Omental fat pad (tissue), 4 donors: ENCODE measurements at places on chromosomes 12 and 14.

GRCh38 chr12:27560126-27560525 lies 36.1 kb downstream of the PPFIBP1 start:
- no peak for DNase-seq

- DNase-seq: no peak
Measured at GRCh38 chr14:101234244-101234937, 326.9 kb upstream of the DIO3 start.

DNA sequence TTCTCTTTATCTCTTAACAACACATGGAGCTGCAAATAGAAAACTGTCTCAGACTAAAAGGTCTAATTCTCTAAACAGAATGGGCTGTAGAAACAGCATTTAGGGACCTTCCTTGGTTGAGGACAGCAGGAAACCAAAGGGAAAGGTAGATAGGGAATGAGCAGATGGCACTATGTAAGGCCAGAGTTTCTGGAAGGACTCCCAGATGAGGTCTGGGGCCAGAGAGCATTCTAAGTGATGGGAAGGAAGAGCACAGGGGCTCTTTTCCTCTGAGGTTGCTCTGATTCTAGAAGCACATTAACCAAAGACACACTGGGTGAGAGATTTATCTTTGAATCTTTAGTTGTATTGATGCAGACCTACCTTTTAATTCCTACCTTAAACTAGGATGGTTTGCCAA lies 79.4 kb downstream of the TPH2 start:
- DNase-seq: no peak

DNA sequence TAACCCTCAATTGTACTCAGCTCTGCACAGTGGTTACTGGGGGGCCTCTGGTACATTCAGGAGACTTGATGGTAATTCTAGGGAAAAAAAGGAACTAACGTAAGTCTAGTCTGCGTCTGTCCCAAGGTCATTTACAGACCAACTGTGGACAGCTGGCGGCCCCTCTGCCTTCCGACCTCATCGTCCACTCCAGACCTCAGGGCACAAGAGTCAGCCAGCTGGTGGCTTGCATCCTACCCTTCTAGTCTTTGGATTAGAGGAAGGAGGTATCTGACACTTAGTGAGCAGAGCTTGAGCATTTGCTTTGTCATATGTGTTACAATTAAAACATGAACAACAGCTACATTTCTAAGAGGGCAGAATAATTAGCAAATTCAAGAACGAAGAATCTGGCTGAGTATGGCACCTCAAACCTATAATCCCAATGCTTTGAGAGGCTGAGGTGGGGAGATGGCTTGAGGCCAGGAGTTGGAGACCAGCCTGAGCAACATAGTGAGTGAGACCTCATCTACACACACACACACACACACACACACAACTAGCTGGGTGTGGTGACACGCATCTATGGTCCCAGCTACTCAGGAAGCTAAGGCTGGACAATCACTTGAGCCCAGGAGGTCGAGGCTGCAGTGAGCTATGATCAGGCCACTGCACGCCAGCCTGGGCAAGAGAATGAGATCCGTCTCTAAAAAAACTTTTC lies 36.5 kb downstream of the SSH1 start:
- DNase-seq: no peak

DNA sequence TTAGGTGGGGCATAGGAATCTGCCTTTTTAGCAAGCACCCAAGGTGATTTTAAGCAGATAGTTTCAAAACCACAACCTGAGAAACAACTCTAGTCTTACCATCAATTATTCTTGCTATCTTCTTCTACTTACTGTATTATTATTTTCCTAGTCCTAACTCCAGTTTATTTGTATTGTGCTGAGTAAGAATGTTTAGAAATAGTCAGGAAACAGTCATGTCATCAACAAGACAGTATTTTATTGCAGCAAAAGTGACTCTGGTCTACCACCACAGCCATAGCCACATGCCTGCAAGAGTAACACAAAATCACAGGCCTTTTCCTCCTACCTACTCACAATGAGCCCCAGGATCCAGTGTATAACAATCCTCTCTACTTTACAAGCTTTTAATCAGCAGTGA lies 46.3 kb upstream of the FLRT2 start:
- DNase-seq: no peak

DNA sequence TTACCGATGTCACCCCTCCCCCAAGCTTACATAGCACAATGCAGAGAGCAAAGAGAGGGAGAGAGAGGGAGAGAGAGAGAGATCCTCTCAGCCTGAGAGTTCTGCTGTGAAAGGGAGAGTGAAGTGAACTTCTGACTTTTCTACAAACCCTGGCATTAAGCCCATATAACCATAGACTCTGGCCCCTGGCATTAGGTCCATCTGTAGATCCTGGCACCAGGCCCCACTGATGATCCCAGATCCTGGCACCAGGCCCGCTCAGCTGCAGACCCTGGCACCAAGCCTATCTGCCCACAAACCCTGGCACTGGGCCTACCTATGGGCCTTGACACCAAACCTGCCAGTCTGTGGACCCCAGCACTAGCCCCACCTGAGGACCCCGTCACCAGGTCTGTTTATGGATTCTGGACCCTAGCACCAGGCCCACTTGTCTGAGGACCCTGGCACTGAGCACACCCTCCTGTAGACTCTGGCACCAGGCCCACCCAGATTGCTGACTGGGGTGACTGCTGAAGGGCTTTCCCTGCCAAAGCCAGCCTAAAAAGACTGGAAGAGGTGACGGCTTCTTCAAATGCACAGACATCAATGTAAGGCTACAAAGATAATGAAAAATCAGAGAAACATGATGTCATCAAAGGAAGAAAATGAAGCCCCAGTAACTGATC lies 14.5 kb upstream of the KRT83 start:
- no peak for DNase-seq

DNA sequence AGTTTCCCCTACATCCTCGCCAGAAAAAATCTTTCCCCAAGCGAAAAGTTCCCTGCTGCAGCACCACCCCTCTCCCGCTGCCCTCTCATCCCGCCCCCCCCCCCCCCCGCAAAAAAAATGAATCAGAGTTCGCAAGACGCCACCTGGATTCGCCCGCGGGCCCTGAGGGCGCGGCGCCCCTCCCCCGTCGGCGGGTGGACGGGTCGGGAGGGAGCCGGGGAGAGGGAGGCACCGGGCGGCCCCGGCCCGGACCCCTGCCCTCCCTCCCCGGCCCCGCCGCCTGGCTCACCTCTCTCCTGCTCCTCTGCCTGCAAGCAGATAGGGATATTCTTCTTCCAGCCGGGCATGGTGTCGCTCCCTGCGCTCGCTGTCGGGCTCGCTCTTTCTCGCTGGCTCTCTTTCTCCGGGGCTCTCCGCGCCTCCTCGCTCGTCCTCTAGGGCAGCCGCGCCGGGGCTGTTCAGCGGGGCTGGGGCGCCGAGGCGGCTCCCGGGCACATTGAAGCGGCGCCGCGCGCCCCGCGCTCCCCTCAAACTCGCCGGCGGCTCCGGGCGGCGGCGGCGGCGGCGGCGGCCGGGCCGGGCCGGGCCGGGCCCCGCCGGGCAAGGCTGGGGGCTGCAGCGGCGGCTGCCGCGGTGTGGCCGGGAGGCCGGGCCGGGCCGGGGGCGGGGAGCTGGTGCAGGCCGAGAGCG lies 200.3 kb upstream of the CAND1 start:
- no peak for DNase-seq

- DNase-seq: no peak
Measured at GRCh38 chr12:95495433-95495832, 21.5 kb downstream of the METAP2 start.

DNA sequence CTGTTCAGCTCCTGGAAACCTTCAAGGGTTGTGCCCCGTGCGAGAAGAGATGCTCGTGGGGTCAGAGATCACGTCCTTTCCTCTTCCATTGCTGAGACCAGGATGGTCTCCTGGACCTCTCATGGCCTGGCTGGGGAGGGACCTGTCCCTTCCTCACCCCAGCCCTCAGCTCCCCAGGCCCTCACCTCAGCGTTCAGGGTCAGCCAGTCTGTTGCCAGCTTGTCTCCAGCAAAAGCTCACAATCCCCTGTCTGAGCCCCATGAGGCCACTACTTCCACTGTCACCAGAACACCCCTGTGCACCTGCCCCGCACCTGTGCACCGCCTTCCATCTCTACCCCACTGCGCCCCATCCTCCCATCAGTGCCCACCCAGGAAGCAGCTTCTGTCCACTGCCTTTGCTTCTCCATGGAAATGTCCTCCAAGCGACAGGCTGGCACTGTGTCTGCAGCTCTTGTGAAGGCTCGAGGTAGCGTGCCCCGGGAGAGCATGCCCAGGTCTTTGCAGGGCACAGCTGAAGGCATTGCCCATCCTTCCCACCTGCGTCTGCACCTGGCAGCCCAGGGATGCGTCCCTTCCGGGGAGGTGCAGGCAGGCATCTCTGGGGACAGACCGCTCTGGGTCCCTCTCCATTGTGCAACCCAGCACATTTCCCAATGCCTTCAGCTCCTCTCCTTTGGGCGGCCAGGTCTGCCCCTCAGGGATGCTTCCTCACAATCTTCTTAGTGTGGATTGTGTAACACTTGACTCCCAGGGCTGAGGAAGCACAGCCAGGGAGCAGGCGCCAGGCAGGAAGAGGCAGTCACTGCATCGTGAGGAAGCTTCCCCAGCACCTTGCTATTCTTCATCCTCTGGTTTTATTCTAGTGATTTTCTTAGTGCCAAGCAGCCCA lies 179.6 kb downstream of the ADGRD1 start:
- DNase-seq: no peak

GRCh38 chr14:53346988-53347387 lies 193.9 kb upstream of the DDHD1 start:
- no peak for DNase-seq

GRCh38 chr12:52147367-52147963 lies 44.3 kb downstream of the KRT80 start:
- DNase-seq: peak; percentile 85

GRCh38 chr12:49019120-49019430 lies 499 bp upstream of the PRKAG1 start:
- no peak for DNase-seq

DNA sequence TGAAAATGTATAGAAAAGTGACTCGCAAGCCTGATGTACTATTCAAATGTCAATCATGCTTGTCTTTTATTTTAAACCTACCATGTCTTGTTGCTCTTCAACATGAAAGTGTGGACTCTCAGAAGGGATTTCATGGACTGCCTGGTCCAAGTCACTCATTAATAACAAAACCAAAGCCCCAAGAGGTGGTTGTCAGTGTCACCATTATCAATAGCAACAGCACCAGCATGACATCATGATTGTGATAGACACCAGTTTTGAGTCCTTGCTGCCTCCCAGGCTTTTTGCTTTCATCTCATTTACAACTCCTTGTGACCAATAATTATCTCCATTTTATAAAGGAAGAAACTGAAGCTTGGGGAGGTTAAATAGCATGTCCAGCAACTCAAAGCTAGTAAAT lies 112.0 kb upstream of the TMPO start:
- no peak for DNase-seq

DNA sequence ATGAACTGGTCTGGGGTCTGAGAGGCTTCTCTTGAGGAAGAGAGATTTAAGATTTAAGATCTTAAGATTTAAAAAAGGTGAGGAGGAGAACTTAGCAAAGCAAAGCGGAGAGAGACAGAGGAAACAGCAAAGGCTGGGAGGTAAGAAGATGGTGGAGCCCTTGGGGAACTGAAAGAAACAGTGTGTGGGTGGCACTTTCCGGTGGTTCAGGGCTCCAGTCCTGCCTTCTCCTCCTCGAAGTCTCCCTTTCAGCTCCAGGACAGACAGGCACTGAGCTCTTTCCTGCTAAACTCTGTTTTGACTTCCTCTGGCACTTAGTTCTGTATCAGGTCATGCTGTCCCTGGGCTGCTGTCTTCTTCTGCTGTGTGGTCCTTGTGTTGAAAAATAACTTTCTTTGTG lies 298.7 kb upstream of the SRRM4 start:
- DNase-seq: no peak

DNA sequence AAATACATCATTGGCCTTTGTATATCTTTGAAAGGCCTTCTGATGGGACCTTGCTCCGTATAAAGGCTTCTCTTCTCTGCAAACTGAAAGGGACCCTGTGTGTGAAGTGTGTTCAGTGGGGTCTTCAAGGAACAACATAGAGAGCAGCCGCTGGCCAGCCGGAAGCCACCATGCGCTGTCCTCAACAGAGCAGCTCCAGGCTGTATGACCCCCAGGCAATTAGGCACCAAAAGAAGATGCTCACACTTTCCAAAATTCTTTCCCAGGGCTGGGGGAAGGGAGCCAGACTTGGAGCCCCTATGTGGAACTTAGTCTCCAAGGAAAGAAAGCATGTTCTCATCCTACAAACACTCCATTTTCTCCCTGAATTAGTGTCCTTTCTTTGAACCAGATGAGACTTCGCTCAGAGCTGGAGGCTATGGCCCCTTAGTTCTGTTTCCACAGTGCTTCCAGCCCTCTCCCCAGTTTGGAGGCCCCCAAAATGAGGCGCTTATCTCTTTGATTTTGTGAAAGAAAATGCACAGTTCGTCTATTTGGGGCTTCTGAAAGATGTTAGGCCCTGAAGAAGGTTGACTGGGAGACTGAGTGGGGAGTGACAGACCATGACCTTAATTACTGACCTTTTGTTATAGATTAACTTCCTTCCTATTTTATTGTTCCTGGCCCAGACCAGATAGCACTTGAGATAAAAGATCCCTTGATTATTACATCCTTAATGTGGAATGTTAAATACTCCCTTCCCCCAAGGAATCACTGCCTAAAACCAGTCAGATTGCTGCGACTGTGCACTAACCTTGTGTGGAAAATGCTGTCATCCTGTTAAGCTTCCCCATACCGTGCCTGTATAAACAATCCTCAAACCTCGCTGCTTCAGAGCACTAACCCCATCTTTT lies 128.3 kb upstream of the FGD4 start:
- no peak for DNase-seq

DNA sequence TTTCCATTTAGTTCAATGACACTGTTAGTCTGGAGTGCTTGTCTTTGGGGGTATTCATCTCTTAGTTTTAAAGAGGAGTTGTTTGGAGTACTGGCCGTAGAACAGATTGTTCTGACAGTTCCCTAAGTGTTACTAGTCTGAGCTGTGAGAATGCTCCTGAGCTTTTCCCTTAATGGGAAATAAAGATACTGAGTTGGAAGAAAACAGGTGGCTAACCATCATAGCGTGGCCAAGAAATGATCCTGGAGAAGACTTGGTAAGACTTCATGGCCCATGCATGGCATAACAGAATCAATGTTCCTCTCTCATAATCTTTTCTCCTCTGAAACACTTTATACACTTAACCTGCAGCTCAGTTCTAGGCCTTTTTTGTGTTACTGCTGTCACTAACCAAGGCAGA lies 6.2 kb downstream of the CALM1 start:
- no peak for DNase-seq

- no peak for DNase-seq
Measured at GRCh38 chr14:90721619-90722305, 94.5 kb downstream of the TTC7B start.

- DNase-seq: peak; percentile 17
Measured at GRCh38 chr12:52251367-52252051, 18.5 kb downstream of the KRT7 start.

DNA sequence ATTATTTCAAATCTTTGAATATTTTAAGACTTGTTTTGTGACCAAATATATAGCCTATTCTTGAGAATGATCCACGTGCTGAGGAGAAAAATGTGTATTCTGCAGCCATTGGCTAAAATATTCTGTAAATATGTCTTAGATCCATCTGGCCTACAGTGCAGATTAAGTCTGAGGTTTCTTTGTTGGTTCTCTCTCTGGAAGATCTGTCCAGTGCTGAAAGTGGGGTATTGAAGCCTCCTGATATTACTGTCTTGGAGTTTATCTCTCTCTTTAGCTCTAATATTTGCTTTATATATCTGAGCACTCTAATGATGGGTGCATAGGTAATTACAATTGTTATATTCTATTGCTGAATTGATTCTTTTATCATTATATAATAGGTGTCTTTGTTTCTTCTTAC lies 617.4 kb upstream of the LRFN5 start:
- no peak for DNase-seq
